ENCODE measurements at places on chromosomes 6 and 20. TPM values are rescaled to one million over a fixed set of nuclear protein-coding genes. Genes with fewer than 3 reads are reported as not detected.

CTAGE9 gene
- total RNA-seq: not detected

CCN2 gene
- total RNA-seq: 4.1 TPM

TFAP2D gene
- 2.9 TPM for total RNA-seq

SRMS gene
- not detected for total RNA-seq

RIMS1 gene
- 466 TPM for total RNA-seq

C6orf52 gene
- total RNA-seq: 0.82 TPM

SCUBE3 gene
- total RNA-seq: 1.6 TPM

DACT2 gene
- 2.9 TPM for total RNA-seq

PTCRA gene
- total RNA-seq: not detected

COL11A2 gene
- total RNA-seq: 1.2 TPM

LRRN4 gene
- 0.41 TPM for total RNA-seq

OXT gene
- not detected for total RNA-seq

POU5F1 gene
- total RNA-seq: not detected

GRCh38 chr6:43497689-43498088 lies 12.5 kb downstream of the LRRC73 start:
- DNase-seq: no peak

GRCh38 chr20:19823971-19824370 lies 65.9 kb downstream of the RIN2 start:
- DNase-seq: no peak

GRCh38 chr6:81253821-81254220 lies 498.7 kb downstream of the TENT5A start:
- no peak for DNase-seq

DNA sequence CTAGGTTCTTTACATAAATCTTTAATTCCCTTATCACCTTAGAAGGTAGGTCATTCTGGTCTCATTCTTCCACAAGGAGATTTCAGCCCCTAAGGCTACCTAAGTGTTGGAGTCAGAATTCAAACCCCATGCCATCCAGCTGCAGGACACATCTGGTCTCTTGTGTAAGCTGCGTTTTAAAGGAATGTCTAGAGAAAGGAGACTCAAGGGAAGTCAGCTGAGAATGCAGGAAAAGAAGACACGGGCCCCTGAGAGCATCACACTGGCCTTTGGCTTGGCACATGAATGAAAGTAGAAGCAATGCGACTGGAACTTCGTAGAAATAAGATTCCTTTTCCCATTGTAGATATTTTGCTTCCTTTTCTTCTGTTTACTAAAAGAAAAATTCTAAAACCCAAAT lies 76.7 kb upstream of the SYNJ2 start:
- no peak for DNase-seq

DNA sequence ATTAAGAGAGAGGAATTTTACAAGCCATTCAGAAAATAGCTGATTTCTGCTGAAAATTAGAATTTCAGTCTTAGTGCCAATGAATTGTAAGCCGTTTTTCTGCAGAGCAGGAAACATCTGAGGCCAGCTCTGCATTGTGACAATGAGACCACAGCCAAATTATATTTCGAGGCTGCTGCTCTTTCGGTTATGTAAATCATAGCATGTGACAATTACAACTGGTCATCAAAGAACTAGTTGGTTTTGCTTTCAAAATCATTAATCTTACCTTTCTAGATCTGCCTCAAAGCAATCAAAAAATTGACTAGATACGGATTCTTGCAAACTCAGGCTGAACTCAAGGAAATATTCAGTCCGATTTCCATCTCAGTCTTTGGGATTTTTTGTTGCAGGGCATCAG lies 33.4 kb upstream of the INSM1 start:
- DNase-seq: no peak

GRCh38 chr20:3797592-3798372 lies 1.7 kb downstream of the CDC25B start:
- no peak for DNase-seq

DNA sequence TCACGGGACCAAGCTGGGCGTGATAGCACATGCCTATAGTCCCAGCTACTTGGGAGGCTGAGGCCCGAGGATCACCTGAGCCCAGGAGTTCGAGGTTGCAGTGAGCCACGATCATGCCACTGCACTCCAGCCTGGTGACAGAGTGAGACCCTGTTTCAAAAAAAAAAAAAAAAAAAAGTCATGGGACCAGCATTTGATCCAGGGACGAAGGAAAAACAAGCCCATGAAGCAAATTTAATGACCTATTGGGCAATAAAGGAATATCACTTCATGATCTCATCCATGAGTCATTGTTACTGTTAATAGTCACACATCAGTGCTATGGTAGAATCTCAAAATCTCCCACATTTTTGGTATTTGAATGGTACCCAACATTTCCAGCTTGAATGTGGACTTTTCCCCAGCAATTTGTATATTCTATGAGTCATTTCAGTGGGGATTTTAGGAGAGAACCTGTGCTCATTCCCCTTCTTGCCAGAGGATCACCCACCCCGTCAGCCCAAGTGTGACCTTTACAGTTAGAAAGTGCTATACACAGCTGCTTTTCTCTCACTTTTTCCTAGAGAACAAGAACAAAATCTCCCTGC lies 8.5 kb upstream of the SOD2 start:
- DNase-seq: no peak

GRCh38 chr6:118501765-118502164 lies 46.3 kb upstream of the PLN start:
- no peak for DNase-seq

- DNase-seq: peak; percentile 69
Observed at GRCh38 chr20:59751075-59751711, 146.9 kb downstream of the PHACTR3 start.

DNA sequence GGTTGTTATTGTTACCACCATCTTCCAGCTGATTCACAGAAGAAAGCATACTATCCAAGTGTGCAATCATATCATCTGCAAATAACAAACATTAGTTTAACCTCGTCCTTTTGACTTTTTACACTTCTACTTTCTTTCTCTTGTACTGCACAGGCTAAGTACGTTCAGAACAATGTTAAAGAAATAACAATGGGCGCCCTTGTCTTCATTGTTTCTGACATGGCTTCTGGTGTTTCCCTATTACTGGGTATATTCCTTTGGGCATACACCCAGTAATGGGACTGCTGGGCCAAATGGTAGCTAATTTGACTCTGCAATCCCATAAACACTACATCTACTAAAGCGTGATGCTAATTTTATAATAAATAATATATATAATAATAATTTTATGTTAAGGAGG lies 146.7 kb downstream of the GJA10 start:
- no peak for DNase-seq

GRCh38 chr6:164927288-164928056 lies 381.9 kb downstream of the C6orf118 start:
- DNase-seq: peak; percentile 55

GRCh38 chr20:4661191-4661590 lies 60.5 kb upstream of the PRND start:
- no peak for DNase-seq

GRCh38 chr6:4942673-4943009 lies 61.2 kb downstream of the RPP40 start:
- DNase-seq: no peak

DNA sequence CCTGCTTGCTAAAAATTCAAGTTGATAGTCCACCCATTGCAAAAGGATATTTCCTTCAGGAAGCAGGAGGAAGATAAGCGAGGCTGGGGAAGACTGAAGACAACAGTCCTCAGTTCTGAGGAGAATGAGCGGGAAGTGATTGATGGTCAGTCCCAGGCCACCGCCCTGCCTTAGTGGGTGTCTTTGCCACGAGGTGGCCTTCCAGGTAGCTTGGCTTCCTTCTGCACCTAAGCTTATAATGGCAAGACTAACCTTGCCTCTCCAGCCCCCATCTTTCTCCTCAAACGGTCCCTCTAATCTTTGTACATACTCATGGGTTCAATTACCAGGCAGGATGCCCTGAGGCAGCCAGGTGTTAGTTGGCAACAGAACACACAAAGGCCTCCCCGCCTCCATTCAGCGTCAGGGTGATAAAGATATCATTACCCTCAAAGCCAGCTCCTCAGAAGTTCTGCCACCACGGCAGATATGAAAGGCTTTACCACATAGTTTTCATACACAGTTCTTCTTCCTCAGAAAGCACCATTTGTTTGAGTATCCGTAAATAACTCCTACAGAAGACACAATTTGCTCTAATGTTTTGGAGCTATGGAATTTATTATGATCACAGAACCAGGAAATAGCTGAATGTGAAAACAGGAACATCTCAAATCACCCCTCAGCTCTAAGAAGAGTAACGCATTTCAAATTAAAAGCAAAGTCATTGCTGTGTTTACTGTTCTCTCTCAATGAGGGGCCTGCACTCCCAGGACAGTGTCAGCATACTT lies 249.4 kb downstream of the ATXN1 start:
- DNase-seq: no peak

- no peak for DNase-seq
Observed at GRCh38 chr20:62484478-62484877, 8.7 kb upstream of the GATA5 start.

- DNase-seq: no peak
Observed at GRCh38 chr6:130895516-130895915, 68.3 kb downstream of the SMLR1 start.

DNA sequence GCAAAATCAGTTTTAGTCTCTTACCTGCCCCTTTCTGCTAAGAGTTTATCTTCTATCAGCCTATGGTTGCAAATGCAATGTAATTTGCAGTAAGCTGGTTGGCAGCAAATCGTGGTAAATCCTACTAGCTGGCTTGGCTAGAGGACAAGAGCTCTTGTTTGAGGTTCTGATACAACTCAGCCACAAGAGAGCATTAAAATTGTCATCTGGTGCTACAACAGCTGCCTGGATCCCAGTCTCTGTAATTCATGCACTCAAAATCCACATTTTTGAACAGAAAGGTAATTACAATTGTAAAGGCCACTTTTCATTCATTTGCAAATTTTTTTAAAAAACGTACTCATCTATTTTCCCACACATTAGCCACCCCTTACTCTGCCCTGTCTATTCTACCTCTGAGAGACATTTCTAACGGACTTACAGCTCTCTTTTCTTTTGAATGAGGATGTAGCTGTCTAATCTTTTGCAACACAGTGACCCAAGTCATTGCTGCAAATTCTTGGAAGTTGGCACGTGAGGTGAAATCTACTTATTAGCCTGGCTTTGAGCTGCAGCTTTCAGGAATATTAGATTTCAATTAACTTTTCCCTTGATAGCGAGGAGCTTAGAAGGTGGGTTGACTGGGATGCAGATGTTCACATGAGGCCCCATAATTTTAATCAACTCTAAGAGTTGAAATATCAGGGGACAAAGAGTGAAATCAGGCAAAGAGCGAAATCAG lies 54.0 kb upstream of the FAM184A start:
- no peak for DNase-seq

DNA sequence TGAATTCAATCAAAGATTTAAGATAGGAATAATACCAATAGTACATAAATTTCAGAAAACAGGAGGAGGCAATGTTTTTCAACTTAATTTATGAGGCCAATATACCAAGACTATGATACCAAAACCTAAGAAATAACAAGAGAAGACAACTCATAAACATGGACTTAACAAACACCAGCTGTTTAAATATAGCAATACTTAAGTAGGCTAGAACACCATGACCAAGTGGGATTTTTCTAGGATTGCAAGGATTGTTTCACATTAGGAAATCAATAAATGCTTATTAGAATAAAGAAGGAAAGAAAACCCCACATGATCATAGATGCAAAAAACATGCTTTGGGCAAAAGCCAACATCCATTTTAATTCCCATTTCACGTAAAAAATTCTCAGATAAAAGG lies 355.1 kb downstream of the EPM2A start:
- DNase-seq: no peak

GRCh38 chr6:167108278-167108677 lies 14.6 kb upstream of the CCR6 start:
- no peak for DNase-seq

GRCh38 chr20:45859916-45860315 lies 2.5 kb downstream of the ZSWIM3 start:
- DNase-seq: no peak

- DNase-seq: no peak
Observed at GRCh38 chr6:154230910-154231595, 125.5 kb downstream of the IPCEF1 start.

- no peak for DNase-seq
Observed at GRCh38 chr6:26251354-26252076, 113.5 kb upstream of the BTN3A2 start.

DNA sequence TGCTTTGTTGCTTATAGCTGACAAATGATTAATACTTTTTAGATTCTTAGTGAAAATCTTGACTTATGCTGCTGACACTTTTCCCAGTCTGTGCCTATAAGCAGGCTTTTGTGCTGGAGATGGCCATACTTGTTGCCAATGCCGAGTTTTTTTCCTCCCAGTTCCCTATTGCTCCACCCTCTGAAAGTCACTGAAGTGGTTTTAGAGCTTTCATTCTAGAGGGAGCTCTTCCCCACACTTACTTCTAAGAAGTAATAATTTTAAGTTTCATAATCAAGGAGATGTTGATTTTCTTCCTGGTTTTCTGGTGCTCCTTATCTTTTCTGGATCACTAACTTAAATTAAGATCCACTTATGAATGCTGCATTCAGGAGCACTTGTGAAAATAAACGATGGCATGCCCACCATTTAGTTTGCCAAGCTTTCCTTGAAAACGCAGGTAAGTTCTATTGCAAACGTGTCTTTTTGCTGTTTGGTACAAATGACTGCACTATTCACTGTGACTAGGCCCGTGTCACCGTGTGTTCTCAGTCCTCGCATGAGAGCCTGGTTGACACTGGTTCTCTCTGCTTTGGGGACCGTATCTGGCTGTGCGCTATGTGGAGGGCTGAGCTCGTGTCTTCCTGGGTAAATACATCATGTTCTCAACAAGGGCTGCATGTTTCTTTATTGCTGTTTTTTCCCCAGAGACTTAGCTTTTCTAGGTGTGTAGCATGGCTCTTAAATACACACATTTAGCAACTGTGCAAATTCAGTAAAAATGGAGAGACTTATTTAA lies 50.2 kb downstream of the GFRA4 start:
- no peak for DNase-seq

GRCh38 chr6:157885211-157885788 lies 62.3 kb downstream of the SNX9 start:
- no peak for DNase-seq

- DNase-seq: no peak
Observed at GRCh38 chr20:50003253-50003656, 20.5 kb downstream of the SNAI1 start.

- no peak for DNase-seq
Observed at GRCh38 chr20:34922654-34923381, 32.8 kb downstream of the GSS start.
